Fibroblast of upper back skin (primary cell): ENCODE measurements at places on chromosomes 5 and 9.

DNA sequence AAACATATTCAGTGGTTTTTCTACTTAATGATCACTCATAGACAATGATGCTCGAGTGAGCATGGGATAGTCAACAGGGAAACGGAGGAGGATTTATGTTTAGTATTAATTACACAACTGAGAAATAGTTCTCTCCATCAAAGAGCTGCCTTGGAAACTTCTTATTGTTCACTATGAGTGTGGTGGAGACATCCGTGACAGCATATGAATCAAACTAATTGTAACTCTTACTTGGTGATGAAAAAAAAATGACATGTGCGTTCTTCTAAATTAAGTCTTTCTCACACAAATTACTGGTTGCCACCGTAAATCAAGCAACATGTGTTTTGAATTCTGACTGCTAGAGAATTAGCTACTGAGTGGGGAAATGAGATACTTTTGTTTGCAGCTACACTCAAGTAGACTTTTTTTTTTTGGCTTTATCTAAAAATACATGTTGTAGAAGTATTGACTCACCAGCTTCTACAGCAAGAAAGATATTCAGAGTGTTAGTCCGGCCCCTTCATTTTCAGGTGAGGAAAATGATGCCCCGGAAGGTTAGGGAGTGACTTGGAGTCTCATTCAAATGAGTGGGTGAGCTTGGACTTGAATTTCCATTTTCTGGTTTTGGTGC lies 179.4 kb downstream of the CFAP90 start:
- DNase-seq, result no peak

DNA sequence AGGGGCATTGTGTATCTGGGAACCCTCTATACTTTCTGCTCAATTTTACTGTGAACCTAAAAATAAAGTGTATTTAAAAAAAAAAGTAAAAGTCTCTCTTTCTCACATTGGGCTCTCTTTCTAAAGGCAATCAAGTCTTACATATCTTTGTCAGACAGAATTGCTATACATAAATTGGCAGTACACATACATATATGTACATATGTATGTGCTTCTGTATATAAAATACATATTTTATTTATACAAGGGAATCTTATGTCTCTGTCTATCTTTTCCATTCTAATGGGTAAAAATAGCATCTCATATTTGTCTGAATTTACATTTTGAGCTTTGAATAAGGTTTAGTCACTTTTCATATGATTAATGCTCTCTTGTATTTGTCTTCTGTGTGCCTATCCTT lies 348.8 kb downstream of the SPATA31D1 start:
- DNase-seq, result no peak

DNA sequence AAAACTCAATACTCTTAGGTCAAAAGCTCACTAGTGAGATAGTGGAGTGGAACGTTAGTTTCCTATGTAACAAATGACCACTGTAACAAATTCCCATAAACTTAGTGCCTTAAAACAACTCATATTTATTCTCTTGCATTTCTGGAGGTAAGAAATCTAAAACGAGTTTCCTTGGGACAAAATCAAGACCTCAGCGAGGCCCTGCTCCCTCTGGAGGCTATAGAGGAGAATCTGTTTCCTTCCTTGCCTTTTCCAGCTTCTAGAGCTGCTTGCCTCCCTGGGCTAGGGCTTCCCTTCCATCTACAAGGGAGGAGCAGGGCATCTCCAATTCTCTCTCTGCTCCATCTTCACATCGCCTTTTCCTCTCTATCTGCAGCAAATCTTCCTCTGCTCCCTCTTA lies 32.0 kb downstream of the SEMA5A start:
- DNase-seq, result peak; percentile 59

DNA sequence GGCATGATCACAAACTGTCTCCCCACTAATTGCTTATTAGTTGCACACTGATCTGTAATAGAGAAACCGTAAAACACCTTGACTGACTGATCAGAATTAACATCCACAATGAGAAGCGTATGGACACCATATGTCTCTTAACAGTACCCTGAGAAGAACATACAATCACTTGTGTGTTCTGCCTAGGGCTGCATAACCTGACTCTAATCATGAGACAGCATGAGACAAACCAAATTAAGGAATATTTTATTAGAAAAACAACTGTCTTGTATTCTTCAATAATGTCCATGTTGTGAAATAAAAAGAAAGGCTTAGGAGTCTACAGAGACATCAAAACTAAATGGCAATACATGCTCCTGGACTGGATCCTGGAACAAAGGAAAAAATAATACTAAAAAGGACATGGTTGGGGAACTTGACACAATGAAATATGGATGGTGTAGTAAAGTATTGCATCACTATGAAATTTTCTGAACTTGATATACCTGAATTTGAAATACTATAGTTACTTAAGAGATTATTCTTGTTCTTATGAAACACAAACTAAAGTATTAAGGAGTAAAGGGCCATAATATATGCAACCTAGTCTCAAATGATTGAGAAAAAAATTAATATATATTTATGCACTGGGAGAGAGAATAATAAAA lies 162.1 kb downstream of the CWC27 start:
- no peak for DNase-seq

GRCh38 chr5:107500840-107501239 lies 169.9 kb downstream of the EFNA5 start:
- no peak for DNase-seq
